ENCODE measurements at places on chromosomes 1 and 21.

- peak; percentile 83 for DNase-seq
These were observed 17.5 kb upstream of the RAB4A start for GRCh38 chr1:229253151-229253974.

GRCh38 chr1:15282038-15282437 is 35.0 kb downstream of the FHAD1 start:
- no peak for DNase-seq

GRCh38 chr1:188590641-188591040 is 1761.9 kb downstream of the PLA2G4A start:
- no peak for DNase-seq

GRCh38 chr1:221708076-221708571 is 33.8 kb downstream of the DUSP10 start:
- DNase-seq: peak; percentile 38

DNA sequence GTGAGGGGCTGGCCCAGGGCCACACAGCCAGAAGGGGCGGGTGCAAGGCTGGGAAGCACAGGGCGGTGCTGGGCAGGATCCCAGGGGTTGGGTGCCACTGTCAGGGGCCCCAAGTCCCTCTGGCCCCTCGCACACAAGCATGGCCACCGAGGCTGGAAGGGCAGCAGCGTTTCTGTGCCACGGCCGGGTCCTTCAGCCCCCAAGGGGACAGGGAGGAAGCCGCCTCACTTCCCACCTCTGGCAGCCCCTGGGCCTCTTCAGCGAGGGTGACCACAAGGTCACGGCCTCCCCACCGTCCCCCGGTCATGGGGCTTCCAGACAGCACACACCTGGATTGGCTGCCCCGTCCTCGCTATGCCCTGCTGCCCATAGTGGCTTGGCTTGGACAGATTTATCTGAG is 77.1 kb upstream of the TTC34 start:
- DNase-seq: no peak

- peak; percentile 6 for DNase-seq
These were observed 14.7 kb upstream of the OR2T27 start for GRCh38 chr1:248670003-248670402.

GRCh38 chr1:6205849-6206519 is at the start of gene RNF207:
RNF207 (plus strand) TSS chr1:6206119; CDS start chr1:6206536, 417 bp downstream.
- DNase-seq: peak; percentile 41

- DNase-seq: peak; percentile 45
These were observed 53.1 kb downstream of the DIPK1A start for GRCh38 chr1:92907949-92908684.

DNA sequence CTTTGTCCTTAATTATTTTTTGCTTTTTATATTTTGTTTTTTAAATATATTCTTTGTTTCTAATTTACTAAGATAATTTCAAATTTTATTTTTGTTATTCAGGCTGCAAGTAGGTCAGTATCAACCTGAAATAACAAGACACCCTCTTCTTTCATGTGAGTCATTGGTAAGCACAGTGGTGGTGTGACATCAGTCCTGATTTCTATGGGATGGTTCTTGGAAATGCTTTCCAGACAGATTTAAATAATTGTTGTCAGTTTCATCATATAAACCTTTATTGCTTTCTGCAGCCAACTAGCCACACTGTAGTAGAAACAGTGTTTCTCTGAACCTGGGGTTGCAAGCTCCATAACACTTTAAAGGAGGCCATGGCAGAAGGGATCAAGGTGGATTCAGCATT is 157.5 kb upstream of the C21orf91 start:
- DNase-seq: no peak

DNA sequence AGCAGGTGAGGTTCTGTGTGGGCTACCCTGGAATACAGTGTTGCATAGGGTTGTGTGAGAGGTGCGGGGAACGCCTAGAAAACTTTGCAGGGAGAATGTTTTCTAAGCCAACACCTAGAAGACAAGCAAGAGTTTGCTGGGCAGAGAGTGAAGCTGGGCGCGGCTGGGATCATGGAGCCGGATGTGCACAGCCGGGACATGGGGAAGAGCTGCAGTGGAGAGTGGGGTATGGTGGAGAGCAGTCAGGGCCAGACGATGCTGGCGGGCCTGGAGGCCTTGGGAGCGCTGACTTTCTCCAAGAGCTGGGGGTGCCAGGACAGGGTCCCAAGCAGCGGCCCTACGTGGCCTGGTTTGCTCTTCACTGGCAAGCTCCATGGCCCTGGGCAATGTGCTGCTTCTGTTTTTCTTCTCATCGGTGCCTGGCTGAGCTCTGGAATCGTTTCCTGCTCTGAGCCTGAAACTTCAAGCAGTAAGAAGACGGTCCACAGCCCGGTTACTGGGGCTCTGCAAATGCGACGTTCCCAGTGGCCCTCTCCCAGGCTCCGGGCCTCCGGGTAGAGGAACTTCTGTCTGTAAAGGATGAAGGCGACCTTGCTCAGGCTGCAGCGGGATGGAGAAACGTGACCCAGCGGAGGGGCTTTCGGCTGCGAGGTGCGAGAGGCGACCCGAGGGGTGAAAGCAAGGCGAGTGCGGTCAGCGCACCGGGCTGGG is 51.9 kb upstream of the CD34 start:
- DNase-seq: peak; percentile 41

DNA sequence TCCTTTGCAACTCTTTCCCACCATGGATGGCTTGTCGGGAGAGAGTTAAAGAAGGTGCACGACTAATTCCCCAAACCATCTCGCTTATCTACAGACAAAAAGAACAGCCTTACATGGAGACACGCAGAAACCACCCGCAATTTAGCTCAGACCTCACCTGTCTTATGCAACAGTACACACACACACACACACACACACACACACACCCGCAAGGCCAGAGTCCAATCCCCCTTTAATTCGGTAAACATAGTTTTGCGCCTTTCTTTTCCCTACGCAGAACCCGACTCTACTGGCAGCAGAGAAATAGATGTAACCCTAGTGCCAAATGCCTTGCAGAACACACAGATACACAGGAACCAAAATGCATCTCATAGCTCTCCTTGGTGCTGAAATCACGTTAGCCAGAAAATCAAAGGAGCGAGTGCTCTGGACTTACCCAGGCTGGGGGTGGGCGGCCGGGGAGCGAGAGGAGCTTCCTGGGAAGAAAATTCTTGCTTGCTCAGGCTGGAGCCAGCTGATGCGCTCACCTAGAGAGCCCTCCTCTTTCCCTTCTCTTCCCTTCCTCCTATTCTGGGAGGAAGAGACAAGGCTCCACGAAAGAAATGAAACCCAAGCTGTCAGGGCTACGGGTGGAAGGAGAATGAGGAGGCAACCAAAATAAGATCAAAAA is 470 bp downstream of the TNR start:
- peak; percentile 23 for DNase-seq

- peak; percentile 73 for DNase-seq
These were observed 150.3 kb upstream of the SPAG17 start for GRCh38 chr1:118335331-118335732.

DNA sequence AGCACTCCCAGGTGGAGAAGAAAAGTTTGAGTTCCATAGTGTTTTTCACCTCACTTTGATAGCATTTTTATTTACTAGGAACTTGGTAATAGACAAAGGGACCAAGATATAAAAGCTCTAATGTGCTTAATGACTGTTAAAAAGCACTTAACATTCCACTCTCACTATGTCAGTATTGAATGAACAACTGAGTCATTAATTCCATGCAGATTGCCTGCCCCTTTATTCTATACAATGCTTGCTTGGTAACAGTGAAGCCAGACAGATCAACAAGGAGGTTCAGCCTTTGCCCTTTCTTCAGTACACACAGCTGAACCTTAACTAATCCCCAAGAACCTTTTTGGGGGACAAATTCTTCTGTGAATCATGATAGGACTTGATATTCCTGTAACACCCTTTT is 425.5 kb downstream of the NUF2 start:
- DNase-seq: peak; percentile 41

DNA sequence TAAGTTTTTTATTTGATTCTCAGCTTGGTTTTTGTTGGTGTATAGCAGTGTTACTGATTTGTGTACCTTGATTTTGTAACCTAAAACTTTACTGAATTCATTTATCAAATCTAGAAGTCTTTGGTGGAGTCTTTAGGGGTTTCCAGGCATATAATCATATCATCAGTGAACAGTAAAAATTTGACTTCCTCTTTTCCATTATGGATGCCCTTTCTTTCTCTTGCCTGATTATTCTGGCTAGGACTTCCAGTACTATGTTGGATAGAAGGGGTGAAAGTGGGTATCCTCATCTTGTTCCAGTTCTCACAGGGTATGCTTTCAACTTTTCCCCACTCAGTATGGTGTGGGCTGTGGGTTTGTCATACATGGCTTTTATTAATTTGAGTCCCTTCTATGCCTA is 23.6 kb upstream of the MAB21L3 start:
- no peak for DNase-seq
